ENCODE measurements at places on chromosomes 13 and 19.

- no peak for DNase-seq
These were observed 30.7 kb downstream of the SLC25A42 start for GRCh38 chr19:19094513-19094912.

DNA sequence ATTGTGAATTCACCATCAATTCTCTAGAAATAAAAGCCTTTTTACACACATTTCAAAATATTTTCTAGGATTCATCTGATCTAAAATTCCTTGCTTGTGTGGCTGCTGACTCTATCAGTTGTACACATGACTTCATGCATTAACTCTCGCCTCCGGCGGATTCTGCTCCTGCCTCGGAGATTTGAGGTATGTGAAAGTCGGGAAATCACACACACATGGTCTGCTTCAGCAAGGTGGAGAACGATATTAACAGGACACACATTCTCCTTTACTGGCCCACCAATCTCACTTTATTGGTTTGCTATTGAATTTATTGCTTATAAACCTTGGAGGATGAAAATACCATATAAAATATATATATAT, 855.7 kb downstream of the SLITRK5 start:
- DNase-seq = no peak

DNA sequence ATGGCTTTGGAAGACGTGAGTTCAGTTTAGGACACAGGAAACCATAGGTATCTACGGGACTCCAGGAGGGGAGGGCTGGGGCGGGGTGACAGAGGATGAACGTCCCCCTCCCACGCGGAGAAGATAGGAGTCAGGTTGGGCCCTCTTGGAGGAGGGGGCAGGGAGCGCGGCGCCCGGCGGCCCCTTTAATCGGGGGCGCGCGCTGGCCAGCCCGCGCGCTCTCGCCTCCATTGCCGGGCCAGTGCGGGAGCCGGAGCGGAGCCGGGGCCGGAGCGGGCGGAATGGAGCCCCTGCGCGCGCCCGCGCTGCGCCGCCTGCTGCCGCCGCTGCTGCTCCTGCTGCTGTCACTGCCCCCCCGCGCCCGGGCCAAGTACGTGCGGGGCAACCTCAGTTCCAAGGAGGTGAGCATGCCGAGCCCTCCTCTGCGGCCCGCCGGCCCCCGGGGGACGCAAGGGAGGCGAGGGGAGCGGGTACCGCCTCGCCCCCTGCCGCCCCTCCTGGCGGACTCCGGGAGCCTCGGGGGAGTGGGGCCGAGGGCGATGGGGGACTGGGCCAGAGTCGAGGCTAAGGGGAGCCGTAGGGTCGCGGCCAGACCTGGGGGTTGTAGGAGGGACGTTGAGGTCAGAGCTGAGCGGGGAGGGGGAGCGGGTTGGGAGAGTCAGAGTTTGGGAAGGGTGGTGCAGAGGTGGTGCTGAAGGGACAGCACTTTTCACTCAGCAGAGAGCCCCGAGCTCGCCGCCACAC, at the start of gene TMEM145:
Gene TMEM145, plus strand, starts transcription at position 214 of the 744 bp plus-strand sequence. Its CDS starts 68 bp downstream, at position 282.
- no peak for DNase-seq

- DNase-seq = no peak
These were observed 735 bp upstream of the FLT1 start for GRCh38 chr13:28495538-28496187.

GRCh38 chr13:44104197-44104490, 224.4 kb downstream of the LACC1 start:
- no peak for DNase-seq
